RWPE2 (cell line): ENCODE measurements at places on chromosomes 12 and 14.

DNA sequence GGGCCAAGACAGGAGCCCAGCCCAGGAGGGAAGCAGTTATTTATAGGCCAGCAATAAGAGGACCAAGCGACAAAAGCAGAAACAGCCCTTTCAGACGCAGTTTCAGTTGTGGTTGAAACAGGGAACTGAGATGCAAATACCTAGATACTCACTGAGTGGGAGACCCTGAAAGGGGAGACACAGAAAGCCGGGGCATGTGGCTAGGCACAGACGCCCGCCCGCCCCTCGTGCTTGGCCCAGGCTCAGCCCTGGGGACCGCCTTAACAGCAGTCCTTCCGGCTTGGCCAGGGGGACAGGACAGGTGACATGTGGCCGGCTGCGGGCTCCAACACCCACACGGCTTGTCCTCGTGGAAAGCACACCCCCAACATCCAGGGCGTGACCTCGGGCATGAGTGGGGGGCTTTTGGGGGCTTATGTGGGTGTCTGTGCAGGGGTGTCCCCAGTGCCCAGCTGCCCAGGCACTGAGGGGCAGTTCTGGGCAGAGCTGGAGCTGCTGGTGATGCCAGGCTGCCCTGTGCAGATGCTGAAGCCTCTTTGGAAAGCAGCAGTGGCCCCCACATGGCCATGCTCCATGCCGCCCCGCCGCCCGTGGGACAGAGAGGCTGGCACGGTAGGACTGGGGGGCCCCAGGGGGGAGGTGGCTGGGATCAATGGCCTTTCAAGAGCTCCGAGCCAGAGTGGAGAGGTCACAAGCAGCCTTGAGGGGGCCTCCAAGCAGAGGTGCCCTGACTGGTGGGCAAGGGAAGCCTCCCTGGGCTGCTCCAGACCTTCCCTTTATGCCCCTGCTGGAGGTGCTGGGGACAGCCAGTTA lies 2.1 kb downstream of the PLD4 start:
- no peak for DNase-seq

DNA sequence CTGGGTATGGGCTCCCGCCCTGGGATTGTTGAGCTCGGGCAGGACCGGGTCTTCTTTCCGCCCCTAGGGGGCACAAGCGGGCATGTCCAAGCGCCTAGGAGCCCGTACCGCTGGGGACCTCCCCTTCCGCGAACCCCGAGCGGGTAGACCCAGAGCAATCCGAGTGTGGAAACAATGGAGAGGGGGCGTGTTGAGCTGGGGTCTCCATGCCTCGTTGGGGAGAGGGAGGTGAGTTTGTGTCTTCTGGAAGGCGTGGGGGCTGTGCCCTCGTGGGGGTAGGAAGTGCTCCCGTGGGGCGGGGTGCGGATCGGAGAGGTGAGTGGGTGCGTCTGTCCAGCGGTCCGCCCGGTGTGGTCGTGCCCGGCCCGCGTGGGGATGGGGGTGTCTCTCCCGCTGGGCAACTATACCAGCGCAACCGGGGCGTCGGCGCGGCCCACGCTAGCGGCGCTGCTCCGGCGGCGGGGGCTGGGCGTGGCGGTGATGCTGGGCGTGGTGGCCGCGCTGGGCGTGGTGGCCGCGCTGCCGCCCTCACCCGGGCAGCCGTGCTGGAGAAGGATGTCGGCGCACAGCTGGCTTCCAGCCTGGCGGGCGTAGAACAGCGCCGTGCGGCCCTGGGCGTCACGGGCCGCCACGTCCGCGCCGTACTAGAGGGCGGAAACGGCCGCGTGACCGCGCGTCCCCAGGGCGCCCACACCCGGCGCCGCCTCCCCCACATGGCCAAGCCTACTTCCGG lies 12.2 kb downstream of the AGAP2 start:
- no peak for DNase-seq

- DNase-seq = no peak
Measured at GRCh38 chr14:30957813-30958370, 67.6 kb upstream of the AP4S1 start.

DNA sequence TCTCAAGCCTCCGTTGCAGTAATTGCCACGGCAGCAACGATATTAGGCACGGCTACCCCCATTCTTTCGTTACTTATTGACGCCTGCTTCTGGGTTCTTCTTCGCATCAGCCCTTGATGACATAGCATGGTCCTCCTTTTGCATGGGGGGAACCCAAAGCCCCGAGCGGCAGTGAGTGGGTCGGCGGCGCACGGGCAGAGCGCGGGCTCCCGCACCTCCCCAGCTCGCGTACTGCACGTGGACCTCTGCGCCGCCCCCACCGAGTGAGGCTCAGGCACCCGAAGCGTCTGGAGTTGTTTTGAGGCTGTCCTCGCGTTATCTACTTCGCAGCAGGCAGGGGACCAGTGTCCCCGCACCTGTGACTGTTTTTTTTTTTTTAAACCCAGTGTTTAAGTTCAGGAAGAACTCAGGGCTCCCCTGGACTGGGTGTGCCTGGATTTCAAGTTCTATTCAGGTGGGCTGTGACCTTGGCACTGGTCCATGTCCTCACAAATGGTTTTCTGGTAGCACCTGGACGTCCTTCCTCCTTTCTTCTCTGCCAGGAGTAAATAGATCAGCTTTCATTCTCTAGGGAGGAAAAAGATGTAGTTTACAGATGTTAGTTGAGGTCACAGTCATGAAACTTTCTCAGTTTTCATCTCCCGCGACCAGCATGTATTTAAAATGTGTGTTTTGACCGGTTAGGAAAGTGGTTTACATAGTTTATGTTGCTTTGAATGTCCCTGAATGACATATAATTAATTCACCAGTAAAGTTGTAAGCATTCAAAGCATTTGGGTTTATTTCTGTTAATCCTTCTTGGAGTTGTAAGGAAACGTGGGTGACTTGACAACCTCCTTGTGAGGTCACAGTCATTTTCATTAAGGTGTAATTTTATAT lies 1.4 kb upstream of the FOXN4 start:
- DNase-seq = no peak

DNA sequence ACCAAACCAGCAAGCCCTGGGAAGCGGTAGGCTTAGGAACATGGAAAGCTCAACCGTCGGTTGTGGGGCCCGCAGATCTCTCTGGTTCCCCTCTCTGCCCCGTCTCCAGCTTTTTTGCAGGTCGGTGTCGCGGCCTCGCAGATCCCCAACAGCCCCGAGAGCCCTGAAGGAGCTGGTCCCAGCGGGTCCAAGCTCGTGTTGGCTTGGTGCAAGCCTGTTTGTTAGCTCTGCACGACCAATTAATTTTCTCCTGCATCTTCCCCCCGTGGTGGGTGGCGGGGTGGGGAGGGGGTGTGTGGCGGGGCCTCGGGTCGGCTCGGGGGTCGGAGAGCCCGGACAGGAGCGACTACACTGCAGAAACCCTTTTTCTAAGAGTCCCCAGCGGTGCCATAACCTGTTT lies 449 bp upstream of the SLC24A4 start:
- DNase-seq = no peak

- DNase-seq = no peak
Measured at GRCh38 chr14:92531106-92531873, 17.7 kb downstream of the RIN3 start.

DNA sequence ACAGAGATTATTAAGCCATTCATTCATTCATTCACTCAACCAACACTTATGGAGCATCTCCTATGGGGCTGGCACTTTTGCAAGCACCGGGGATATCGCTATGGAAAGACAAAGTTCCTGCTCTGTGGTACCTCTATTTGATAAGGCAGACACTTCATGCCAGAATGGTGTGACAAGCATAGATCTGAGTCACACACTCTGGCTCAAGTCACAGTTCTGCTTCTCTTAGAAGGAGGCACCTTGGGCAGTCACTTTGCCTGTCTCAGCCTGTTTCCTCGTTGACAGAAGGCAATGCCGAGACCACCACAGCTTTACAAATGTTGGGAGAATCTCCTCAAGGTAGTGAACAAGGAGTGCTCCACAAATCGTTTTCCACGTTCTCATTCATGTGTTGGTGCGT lies 205.2 kb downstream of the SLC41A2 start:
- DNase-seq = no peak

- DNase-seq = no peak
Measured at GRCh38 chr12:95601091-95601961, 50.0 kb upstream of the USP44 start.

DNA sequence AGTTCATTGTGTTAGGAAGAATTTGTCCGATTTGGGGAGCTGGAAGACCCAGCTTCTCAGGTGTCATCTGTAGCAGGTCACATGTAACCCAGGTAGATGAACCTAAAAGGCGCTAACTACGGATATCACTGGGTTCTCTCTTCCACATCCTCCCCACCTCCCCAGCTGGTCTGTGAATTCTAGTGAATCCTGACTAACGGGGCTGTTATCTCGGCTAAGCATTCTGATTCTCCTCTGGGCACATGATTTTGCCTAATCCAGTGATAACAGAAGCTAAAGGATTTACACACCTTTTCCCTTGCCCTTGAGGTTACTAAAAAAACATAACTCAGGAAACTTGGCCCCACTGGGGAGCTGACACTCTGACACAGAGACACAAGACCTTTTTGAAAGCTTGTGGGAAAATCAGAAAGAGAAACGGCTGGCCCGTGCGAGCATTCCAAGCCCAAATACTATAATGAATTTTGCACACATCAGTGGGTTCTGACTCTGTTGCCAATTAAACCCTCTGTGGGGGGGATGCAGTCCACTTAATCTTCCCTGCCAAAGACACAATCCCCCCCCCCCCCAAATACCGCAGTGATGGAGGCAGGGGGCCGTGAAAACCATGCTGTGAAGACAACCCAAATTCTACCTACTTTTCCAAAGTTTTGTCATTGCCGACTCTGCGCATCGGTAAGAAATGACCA lies 81.0 kb upstream of the FZD10 start:
- no peak for DNase-seq

- DNase-seq = no peak
Measured at GRCh38 chr12:91965781-91966180, 179.9 kb downstream of the BTG1 start.

DNA sequence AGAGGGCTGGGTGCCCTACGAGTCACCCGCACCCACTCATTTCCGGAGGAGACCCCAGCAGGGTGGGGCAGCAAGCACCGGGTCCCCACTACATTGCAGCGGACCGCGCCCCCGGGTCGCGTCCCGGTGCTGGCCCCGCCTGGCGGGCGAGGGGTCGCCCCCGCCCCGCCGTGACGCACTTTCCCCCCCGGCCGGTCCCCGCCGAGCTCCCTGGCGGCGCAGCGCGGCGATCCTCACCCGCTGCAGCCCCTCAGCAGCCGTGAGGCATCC lies 106.1 kb downstream of the PRICKLE1 start:
- DNase-seq = no peak

GRCh38 chr14:60247994-60248696 lies 876 bp upstream of the PPM1A start:
- peak; percentile 92 for DNase-seq

DNA sequence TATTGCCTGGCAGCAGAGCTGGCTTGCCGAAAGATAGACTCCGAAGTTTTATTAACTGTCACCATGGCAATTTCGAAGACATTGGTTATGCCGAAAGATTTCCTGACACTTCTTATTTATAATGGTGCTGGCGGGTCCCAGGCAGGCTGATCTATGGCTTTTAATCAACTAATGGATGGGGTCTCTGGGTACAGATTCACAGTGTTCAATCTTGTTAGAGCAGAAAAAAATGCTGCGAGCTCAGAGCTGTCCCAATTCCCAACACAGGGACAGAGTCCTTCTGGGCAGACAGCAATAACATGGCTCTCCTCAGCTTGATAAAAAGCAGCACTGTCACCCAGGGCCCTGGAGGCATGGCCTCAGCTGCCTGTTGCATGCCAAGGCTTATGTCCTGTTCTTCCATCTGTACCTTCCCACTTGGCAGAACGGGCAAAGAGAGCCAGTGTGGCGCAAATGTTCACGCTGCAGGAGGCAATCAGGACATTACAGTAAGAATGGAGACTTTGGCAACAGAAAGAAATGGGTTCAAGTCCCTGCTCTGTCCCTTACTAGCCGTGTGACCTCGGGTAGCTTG lies 228.2 kb upstream of the PWP1 start:
- DNase-seq = no peak

DNA sequence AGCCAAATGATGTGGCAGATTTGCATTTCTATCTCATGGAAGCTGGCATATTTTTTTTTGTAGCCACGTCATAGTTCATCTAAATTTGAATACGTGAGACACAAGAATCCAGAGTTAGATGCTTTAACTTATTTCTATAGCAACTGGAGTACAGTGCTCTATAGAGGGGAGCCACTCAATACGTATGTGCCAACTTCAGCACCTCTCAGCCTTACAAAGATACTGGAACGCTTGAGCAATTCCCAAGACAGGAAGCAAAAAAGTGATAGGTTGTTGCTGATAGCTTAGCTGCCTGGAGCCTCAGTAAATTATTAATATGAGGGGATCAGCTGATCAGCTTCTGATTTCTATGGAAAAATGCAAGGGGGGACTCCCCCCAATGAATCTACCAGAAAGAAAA lies 24.1 kb upstream of the PELI2 start:
- DNase-seq = no peak

GRCh38 chr14:74685921-74686678 lies 26.8 kb downstream of the AREL1 start:
- DNase-seq = no peak

- no peak for DNase-seq
Measured at GRCh38 chr12:72574138-72574537, 302.0 kb downstream of the TRHDE start.

DNA sequence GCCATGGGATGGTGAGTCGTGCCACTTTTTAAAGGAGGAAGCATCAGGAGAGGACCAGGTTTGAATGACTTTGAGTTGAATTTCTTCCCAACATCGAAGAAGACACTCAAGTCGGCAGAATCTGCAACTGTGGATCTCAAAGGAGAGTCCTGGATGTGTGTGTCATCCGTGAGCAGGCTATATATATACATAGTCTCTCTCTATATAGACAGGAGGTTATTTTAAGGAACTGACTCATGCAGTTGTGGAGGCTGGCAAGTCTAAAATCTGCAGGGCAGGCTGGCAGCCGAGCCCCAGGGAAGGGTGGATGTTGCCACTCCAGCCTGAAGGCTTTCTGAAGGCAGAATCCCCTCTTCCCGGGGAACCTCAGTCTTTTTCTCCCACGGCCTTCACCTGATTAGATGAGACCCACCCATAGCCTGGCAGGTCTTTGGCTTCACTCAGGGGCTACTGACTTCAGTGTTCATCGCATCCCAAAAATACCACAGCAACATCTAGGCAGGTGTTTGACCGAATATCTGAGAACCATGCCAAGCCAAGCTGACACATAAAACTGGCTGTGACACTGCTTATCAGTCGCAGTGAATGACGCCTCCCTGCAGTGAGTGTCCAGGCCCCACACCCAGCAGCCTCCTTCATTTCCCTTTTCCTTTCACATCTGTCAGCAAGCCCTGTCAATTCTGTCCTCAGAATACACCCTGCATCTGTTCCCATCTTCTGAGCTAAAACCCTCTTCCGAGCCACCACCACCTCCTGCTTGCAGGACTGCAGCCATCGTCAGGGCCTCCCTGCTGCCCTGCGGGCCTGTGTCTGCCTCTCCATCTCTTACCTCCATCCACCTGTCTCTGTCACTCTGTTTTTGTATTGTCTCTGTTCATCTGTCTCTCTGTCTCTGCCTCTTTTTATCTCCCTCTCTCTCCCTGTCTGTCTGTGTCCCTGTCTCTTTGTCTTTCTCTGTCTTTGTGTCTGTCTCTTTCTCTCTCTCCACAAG lies 54.0 kb downstream of the ZNF664 start:
- no peak for DNase-seq

GRCh38 chr12:12839873-12840579 lies 26.9 kb downstream of the DDX47 start:
- peak; percentile 71 for DNase-seq

- no peak for DNase-seq
Measured at GRCh38 chr12:128298091-128298748, 31.2 kb downstream of the TMEM132C start.

- DNase-seq = no peak
Measured at GRCh38 chr14:64080452-64080851, 213.7 kb downstream of the ESR2 start.
